Suprapubic skin (tissue), 4 donors: ENCODE measurements at places on chromosomes 2 and 18. TPM values are rescaled to one million over a fixed set of nuclear protein-coding genes. Genes with fewer than 3 reads are reported as not detected.

DNA sequence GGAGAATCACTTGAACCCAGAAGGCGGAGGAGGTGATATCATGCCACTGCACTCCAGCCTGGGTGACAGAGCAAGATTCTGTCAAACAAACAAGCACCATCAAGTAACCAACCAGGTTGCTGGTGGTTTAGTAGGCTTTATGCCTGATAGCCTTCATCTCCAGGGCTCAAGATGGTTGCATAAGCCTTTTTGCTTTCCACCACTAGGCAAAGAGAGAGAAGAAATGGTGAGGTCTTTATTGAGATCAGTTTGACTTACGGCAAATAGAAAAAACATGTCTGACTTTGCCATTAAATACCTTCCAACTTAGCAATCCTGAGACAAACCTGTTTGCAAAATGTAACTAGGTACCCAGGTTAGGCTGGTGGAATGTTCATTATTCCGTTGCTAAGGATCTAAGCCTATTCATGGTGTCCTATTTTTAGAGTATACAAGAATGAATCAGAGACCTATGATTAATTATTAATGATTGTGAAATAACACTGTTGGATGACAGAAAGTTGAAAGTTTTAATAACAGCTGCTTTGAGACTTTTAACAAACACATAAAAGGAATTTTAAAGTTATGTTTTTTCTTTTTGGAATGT is 53.5 kb upstream of the SLC38A11 start:
- DNase-seq: no peak

- no peak for DNase-seq
These were observed 399.3 kb downstream of the METTL4 start for GRCh38 chr18:2171840-2172625.

- DNase-seq: no peak
These were observed 120.0 kb upstream of the MAPRE2 start for GRCh38 chr18:34921226-34921625.

GRCh38 chr2:1538663-1539062 is 125.4 kb downstream of the TPO start:
- DNase-seq: no peak

GRCh38 chr2:58594175-58594574 is 353.1 kb upstream of the FANCL start:
- DNase-seq: no peak

- no peak for DNase-seq
These were observed 13.1 kb upstream of the SLC35F5 start for GRCh38 chr2:113769555-113769954.

GRCh38 chr18:50061876-50062517 is 132.9 kb downstream of the MYO5B start:
- DNase-seq: no peak

DNA sequence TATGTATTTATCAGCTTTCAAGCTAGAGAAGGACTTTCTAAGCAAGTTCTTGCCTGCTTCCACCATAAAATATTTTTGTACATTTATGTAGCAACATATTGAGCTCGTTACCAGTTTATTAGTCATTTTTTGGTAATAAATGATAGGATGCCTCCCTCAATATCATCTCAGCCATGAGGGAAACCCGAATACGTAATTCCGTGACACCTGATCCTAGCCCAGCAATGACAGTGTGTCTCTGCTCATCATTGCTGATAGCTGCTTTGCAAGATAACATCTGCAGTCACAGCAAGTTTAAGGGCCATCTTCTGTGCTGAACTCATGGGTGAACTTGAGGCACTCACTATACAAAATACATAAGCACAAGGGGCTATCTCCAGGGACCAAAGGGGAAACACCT is 62.2 kb downstream of the COL6A3 start:
- no peak for DNase-seq

DNA sequence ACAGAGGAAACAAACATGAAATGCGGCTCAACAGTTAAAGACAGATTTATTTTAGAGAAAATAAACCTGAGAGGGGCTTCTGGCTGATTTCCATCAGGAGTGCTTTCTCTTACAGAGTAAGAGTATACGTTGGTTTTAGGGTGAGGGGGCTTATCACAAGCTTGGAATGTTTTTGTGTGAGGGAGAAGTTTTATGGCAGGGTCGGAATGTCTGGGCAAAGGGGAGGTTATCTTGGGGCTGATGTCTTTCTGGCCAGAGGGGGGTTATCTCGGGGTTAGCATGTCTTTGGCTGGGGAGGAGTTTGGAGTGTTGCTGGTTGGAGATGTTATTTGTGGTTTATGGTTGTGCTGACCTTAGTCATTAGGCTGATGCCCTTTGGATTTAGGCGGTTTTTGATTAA is 22.1 kb downstream of the PTRHD1 start:
- no peak for DNase-seq

- DNase-seq: no peak
These were observed 129.8 kb upstream of the RAB6C start for GRCh38 chr2:129849559-129850160.

DNA sequence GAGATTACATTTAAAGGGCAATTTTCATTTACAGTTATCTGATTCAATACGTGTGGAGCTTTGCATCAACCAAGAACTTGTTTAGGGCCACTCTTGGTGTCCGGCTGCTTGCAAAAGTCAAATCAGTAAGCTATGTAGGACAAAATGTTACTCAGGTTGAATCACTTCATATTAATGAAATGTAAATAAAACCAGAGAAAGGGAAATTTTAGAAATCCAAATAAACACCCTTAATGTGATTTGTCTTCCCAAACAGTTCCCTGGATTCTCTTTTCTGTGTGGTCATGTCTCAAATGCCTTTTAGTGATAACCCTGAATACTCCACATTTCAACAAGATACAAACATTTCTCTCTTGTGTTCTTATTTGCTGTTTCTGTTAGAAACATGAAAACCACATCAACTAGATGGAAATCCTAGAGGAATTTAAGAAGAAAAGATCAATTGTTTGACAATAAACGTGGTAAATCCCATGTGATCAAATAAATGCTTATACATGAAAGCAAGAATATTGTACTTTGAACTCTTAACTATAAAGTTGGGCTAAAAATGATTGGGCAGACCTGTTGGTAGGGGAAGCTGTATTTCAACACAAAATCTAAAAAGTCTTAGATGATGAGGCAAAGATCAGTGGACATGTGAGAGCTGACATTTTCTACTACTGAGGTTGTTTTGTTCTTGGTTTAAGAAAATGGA is 101.3 kb downstream of the CDC42EP3 start:
- DNase-seq: no peak

Gene DLX2
- total RNA-seq: not detected

Gene ERMN
- 0.72 TPM for total RNA-seq

Gene PIEZO2
- total RNA-seq: 1.4 TPM

Gene ASXL3
- 1.3 TPM for total RNA-seq

Gene HDHD2
- total RNA-seq: 14.2 TPM

Gene WDR33
- 45.2 TPM for total RNA-seq
